ENCODE measurements at places on chromosomes 5 and 9.
A peak's percentile ranks its signal among the peaks of the same experiment; 100 is the strongest.

- no peak for DNase-seq
Measured at GRCh38 chr5:58887721-58888409, 305.0 kb downstream of the RAB3C start.

- DNase-seq: no peak
Measured at GRCh38 chr5:156376751-156377150, 49.8 kb downstream of the SGCD start.

GRCh38 chr9:91949392-91949945 is 559 bp downstream of the ROR2 start:
- no peak for DNase-seq

GRCh38 chr5:84364043-84364442 is 20.6 kb downstream of the EDIL3 start:
- DNase-seq: no peak

DNA sequence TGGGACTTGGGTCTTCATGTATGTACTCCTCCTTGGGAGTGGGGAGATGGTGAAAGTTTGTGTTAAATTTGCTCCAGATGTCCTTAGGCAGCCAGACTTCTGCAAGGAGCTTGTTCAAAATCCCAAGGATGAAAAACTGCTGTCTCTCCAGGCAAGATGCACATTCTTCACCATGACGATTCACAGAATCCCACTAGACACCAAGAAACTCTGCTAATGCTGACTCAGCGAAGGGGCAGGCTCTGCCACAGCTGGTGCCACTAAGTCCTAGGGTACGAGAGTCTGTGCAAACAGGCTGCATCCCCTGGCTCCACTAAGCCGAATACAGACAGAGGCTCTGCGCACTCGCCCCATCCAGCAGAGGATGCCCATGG is 71.1 kb downstream of the OLFM1 start:
- DNase-seq: no peak

DNA sequence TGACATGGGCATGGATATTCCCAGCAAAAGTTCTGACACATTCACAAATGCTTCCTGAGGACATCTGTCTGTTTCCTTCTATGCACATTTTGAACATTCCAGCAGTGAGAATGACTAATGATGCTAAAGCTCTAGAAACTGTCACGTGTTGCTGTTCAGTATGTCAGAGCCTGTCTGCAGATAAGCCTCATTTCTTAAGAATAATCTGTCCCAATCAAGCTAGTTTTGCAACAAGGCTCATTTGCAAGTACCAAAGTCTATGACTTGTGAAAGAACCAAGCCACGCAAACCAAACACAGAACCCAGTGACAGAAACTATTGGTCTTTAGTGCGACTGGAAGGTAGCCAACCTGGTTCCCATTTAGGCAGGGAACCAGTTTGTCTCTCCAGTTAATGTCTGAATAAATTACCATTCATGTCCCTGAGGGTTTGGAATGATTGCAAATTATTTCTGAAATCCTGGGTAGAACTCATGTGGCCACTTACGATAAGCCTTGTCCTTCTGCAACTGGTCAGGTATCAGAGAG is 178.5 kb downstream of the C9orf152 start:
- peak; percentile 97 for DNase-seq

GRCh38 chr5:135743705-135744411 is 90.6 kb upstream of the SLC25A48 start:
- no peak for DNase-seq

GRCh38 chr9:69325409-69326212 is 596 bp downstream of the ENTREP1 start:
- no peak for DNase-seq

- DNase-seq: no peak
Measured at GRCh38 chr9:672851-673250, 168.6 kb upstream of the DMRT1 start.

DNA sequence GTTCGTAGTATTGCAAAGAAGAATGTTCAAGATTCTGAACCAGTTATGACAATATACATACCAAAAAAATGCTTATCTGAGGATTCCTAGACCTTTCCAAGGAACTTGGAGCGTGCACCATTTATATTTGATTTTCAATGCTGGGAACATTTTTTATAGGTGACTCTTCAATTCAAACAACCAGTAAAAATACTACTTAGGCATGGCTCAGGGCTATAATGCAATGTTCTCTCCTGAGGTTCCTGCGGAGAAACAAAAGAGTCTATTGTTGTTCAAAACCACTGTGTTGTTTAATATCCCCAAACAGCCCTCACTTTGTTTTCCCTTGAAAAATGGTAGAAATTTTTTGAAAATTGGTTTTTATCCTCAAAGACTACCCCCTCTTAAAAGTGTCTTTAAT is 335.7 kb upstream of the IZUMO3 start:
- DNase-seq: no peak

GRCh38 chr5:112574536-112574935 is 155.5 kb upstream of the EPB41L4A start:
- DNase-seq: no peak

GRCh38 chr5:14281746-14282181 is 138.6 kb downstream of the TRIO start:
- no peak for DNase-seq

DNA sequence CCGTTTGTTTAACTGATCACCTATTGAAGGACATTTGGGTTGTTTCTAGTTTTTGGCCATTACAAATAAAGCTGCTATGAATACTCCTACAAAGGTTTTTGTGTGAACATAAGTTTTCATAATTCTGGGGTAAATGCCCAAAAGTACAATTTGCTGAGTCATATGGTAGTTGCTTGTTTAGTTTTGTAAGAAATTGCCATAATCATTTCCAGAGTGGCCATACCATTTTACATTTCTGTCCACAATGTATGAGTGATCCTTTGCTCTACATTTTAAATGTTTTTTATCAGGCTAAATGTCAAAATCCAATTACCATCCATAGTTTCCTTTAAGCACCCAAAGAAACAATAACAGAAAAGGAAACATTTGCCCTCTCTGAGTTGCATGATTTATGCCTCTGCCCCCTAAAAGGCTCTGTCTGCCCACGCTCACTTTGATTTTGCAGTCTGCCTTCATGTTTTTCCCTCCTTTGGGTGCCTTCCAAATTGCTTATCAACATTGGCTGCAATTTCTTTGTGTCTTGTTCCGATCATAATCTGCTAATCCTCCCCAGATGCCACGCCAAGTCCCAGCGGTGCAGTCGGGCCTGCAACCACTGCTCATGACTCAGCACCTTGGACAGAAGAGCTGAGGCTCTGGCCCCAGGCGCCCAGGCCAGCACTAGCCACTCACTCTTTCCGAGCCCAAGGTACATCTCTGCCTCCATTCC is 339.2 kb downstream of the PIK3R1 start:
- DNase-seq: no peak
